Activated effector memory CD4-positive, alpha-beta T cell treated with Interleukin-2 at 50 U/mL for 16 hours (primary cell): ENCODE measurements at places on chromosomes 5 and 9.

- no peak for DNase-seq
Observed at GRCh38 chr9:136151214-136151804, 32.6 kb upstream of the TMEM250 start.

- DNase-seq, result no peak
Observed at GRCh38 chr9:127194881-127195713, 69.5 kb upstream of the GARNL3 start.

- DNase-seq, result no peak
Observed at GRCh38 chr5:169803077-169803981, 166.3 kb downstream of the DOCK2 start.

DNA sequence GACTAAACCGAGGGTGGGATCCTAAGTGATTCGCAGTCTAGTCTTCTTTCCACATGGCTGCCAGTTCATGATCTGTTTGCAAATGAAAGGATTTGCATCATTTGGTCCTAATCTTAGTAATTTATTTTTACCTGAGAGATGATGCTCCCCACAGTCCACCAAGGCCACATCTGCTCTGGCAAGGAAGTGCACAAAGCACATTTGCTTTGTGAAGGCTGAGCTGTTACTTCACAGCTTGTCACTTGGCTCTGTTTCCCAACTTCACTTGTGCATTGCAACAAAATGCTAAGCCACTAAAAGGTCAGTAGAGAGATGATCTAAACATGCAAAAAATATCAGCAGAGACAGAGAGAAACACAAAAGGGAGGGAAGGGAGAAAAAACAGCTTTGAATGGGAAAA, 128.5 kb upstream of the VLDLR start:
- DNase-seq, result no peak

GRCh38 chr9:32584784-32585183, 11.8 kb upstream of the NDUFB6 start:
- no peak for DNase-seq

DNA sequence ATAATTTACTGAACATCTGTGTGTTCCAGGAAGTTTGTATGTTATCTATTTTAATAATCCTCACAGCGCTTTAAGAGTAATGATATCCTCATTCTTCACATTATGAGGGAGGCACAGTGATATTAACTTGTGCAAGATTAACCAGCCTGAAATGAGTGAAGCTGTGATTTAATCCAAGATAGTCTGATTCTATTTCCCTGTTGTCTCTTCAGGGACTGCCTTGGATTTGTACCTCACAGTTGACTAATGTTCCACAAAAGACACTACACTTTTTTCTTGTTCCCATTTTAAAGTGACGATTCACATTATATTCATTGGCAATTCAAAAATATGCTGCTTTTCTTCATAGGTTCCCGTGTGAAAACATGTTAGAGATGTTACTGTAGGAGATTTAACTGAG, 125.3 kb upstream of the GNA14 start:
- no peak for DNase-seq

- no peak for DNase-seq
Observed at GRCh38 chr5:178808886-178809285, 50.9 kb upstream of the ZNF354B start.

DNA sequence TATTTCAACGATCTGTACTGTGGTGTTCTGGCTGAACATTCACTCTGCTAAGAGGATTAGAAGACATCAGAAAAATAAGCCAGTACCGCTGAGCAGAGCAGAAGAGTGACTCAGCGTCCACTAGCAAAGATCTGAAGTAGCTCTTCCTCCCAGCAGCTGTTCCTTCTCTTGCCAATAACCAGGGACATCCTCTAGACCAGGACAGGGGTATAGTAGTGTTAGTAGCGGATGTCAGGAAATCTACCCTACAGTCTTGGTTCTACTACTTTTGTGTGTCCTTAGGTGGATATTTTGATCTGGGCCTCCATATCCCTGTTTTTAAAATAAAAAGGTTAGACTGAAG, 103.6 kb downstream of the TSSK1B start:
- DNase-seq, result no peak

- DNase-seq, result no peak
Observed at GRCh38 chr5:72256536-72256935, 63.5 kb downstream of the MRPS27 start.

GRCh38 chr9:92942688-92943616, 4.4 kb upstream of the FGD3 start:
- DNase-seq, result no peak

DNA sequence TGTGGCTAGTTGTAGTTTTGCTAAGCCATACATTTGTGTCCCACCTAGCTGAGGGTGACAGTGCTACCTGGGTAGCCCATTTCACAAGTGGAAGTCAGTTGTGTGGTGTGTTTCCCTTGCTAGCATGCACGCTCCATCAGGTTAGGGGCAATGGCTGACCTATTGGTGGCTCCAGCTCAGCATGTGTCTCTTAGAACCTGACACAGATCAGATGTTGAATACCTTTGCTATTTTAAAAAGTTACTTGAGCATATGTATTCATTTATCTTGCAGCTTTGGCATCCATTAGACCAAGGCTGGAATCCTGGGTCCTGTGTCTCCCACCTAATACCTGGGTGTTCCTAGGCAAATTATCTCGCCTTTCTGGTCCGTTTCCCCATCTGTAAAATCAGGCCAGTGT, 44.8 kb downstream of the ZNF618 start:
- DNase-seq, result no peak

GRCh38 chr9:36543916-36544315, 28.8 kb upstream of the MELK start:
- no peak for DNase-seq

DNA sequence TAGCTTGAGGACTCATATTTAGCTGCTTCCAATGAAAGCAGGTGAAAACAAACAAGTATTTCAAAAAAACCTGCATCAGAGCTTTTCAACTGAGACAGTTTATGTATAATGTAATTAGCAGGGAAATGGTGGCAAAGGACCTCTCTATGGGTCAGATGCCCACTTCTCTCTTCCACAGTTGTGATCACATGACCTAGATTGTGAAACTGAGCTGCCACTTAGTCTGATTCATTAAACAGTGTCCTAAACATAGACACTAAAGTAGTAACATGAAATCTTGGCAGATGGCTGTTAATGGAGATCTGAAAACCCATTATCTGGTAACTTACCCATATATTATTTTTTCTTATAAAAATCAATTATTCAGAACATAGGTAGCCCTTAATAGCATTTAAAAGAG, 663.6 kb upstream of the RIOK2 start:
- no peak for DNase-seq

GRCh38 chr5:38478166-38478565, 78.3 kb downstream of the LIFR start:
- DNase-seq, result no peak

DNA sequence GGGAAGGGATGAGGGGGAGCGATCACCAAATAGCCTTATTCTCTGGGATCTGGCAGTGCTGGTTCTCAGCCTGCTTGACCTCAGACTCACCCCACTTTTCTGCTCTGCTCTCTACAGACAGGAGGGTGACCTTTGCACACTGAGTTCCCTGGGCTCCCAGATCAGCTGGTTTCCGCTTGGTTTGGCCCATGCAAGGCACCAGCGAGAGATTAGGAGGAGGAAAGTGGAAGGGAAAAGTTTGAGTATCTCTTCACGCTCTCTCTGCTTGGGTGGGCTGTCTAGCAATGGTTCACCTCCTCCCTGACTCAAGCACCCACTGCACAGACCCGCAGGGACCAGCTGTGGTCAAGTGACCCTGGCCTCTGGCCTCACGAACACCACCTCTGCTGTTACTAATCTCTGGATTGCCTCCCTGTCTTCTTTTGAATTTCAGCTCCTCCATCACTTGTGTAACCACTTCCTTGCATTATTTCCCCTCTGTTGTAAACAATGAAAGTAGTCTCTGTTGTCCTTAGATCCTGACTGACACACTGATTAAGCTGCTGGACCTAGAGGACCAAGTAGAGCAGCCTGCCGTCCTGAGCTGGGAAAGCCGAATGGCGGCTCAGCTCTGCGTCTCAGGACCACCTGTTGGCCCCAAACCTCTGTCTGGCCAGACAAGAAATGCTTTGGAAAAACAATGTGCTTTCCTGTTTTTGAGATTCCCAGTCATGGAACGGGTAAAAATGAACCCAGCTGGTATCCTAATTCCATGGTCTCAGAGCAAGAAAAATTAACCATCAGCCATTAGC, 186.6 kb downstream of the CRB2 start:
- DNase-seq, result no peak

- no peak for DNase-seq
Observed at GRCh38 chr5:131302506-131302905, 38.7 kb downstream of the CDC42SE2 start.

DNA sequence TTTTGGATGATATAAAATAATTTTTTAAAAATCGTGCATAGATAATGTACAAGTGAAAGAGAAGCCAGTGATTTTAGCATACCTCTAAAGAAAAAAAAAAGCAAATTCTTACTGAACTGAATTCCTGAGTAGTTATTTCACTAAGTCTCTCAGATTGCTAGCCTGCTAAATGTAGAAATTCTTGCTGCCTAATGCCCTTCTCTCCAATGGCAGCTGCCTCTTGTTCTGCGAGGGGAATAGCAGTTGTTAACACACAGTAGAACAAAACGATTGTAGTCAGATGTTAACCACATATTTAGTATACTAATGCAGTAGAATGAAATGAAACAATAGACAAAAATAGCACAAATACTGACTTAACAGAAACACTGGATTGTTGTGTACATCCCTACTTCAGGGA, 26.8 kb downstream of the SMAD5 start:
- no peak for DNase-seq

DNA sequence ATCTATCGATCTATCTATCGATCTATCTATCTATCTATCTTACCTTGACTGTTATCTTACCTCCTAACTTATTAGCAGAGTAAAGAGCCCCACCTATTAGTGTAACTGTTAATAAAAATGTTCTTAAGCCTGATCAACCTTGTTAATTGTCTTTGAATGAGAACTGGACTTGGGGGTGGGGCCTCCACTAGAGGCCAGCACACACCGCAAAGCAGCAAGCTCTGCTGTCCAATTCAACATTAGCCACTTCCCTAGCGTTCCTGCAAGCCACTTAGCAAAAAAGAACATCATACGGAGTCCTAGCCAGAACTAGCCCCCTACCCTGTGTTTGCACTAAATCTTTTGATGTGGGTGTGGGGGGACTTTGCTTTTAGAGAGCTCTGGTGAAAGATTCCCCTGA, 515.8 kb downstream of the KDM4C start:
- DNase-seq, result no peak

DNA sequence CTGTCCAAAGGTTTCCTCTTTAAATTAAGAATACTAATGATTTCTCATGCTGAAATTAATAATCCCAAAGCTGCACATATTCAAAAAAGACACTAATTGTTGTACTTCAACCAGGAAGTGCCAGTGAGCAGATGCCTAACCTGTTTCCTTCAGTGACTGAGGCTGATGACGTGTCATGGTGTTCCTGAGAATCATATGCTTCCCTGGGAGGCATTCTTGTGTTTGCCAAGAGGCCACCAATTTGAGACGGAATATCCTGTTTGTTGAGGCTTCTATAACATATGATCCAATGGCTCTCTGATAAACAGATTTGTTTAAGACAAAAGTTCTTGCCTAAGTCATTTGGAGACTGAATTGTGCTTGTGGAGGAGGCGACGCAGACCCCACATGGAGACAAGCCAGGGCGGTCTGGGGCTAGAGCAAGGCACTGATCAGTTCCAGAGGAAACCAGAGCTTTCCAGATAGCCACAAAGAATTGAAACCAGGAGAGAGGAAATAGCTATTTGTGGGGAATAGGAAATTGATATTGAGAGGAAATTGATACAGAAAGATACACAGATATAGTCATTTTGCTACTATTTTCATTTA, 66.4 kb upstream of the ZNF608 start:
- DNase-seq, result no peak

GRCh38 chr5:149618581-149619248, 37.4 kb downstream of the ARHGEF37 start:
- DNase-seq, result no peak

GRCh38 chr5:150302301-150303069, at the start of gene ARSI:
Gene ARSI, minus strand, starts transcription at chr5:150302905. Its CDS starts 532 bp downstream, at chr5:150302373.
- DNase-seq, result no peak

DNA sequence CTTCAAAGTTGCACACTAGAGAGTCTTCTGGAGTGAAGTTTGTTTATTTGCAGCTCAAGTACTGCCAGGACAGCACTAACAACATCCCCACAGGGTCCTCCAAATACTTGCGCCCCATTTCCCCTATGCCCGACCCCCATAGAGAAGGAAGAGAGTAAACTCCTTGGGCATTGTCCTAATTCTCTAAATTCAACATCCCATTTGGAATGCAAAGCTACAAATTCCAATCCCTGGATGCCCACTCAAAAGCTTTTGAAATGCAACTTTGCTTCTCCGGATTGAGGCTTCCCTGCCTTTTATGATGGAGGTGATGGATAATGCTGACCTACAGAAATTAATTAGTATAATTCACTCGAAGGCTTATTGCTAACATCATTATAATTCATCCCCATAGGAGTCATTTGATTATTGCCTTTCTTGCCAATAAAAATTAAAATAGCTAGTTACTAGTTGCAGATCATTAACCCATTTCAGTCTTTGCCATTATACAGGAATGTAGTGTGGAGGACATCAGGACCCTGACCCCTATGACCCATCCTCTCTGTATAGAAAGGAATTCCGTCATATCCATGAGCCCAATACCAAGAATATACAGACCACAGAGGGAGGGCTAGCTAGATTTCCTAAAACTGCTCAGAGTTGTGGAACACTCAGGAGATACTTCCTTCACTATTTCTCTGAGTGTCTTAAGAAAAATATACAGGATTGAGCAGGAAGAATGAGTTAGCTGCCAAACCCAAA, 277.6 kb downstream of the ZNF608 start:
- DNase-seq, result no peak

- no peak for DNase-seq
Observed at GRCh38 chr9:123679330-123679987, 250.5 kb downstream of the DENND1A start.

GRCh38 chr9:104864675-104865104, 63.3 kb downstream of the ABCA1 start:
- DNase-seq, result no peak

GRCh38 chr5:154159343-154159742, 31.2 kb upstream of the GALNT10 start:
- no peak for DNase-seq

DNA sequence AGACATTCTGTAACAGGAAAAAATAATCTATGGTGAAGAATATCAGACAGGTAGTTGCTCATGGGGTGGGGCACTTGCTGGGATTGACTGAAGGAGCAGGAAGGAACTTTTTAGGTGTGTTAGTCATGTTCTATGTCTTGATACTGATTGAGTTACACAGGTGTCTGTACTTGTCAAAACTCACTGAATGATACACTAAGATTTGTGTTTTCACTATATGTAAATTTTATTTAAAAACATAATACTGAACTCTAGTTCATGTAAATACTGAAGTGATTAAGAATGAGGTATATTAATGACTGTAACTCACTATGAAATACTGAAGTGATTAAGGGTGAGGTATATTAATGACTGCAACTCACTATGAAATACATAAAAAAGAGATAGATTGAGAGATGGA, 28.5 kb downstream of the IL6ST start:
- DNase-seq, result no peak
